ENCODE measurements at places on chromosomes 1 and 21.

GRCh38 chr1:115475901-115476300 is 137.9 kb upstream of the NGF start:
- DNase-seq, result no peak

GRCh38 chr1:61226791-61227567 is 144.6 kb downstream of the NFIA start:
- no peak for DNase-seq

- DNase-seq, result no peak
Measured at GRCh38 chr1:22228505-22228911, 85.6 kb upstream of the WNT4 start.

DNA sequence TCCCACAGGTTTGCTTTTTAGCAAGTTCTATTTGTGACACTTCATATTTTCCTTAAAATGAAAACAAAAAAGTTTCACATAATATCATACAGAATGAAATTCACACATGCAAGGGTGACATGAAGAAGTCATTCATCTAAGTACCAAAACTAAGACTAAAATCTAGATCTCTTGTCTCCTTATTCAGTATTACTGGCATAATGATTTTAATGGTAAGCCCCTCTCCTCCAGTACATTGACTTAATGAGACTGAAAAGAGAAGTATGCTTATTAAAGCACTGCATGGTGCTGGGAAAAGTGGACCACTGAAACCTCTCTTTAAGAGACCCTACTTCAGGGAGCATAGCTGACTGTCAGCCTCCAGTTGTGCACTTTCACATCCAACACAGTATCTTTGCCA is 99.5 kb downstream of the NEGR1 start:
- DNase-seq, result no peak

DNA sequence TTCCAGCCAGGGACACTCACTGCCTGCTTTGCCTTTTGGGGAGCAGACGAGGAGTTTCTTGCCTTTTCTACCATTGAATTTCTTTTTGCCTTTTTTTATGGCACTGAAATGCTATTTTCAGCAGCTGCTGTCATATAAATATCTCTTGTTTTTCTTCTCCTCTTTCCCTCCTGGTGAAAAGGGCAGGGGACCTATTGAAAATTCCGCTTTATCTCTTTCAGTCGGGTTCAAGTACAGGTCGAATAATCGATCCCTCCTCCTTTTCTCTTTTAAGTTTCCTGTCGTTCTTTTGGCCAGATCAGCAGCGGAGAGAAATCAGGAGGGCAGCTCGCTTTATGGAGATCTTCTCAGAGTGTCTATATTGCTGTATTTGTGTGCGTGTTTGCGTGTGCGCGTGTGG is 67.4 kb upstream of the CASZ1 start:
- no peak for DNase-seq
